ENCODE measurements at places on chromosomes 4 and X. TPM values are rescaled to one million over a fixed set of nuclear protein-coding genes. Genes with fewer than 3 reads are reported as not detected.

SSX4 gene
- not detected for total RNA-seq

KLB gene
- under 0.01 TPM for total RNA-seq

CFP gene
- 0.11 TPM for total RNA-seq

PWWP3B gene
- not detected for total RNA-seq

SSX3 gene
- not detected for total RNA-seq

PRPS2 gene
- total RNA-seq = 18.0 TPM

All from dermis lymphatic vessel endothelial cell (primary cell).